Kidney (tissue), 22 donors: ENCODE measurements at places on chromosomes 4 and X. TPM values are rescaled to one million over a fixed set of nuclear protein-coding genes. Genes with fewer than 3 reads are reported as not detected.

- H3K27ac ChIP-seq: no peak overlapping the region
- no peaks in the 10 kb centered on the region for H3K36me3 ChIP-seq
- H3K4me1 ChIP-seq: peaks cover 9% of the 10 kb centered on the region
- H3K27me3 ChIP-seq: no peaks in the 10 kb centered on the region
- no peak overlapping the region for H3K4me3 ChIP-seq
These were observed 4.6 kb downstream of the GAB1 start for GRCh38 chr4:143341186-143341755.

- H3K27ac ChIP-seq: no peak overlapping the region
- no peaks in the 10 kb centered on the region for H3K36me3 ChIP-seq
- DNase-seq: no peak
- H3K4me1 ChIP-seq: no peaks in the 10 kb centered on the region
- H3K27me3 ChIP-seq: peaks cover 2% of the 10 kb centered on the region
These were observed 3.2 kb upstream of the MAGEB2 start for GRCh38 chrX:30212172-30212571.

- no peaks in the 10 kb centered on the region for H3K27me3 ChIP-seq
- H3K4me3 ChIP-seq: no peak overlapping the region
- no peaks in the 10 kb centered on the region for H3K4me1 ChIP-seq
- DNase-seq: no peak
These were observed 2.3 kb upstream of the ZCCHC4 start for GRCh38 chr4:25310066-25310802.

- no peak for DNase-seq
- H3K27ac ChIP-seq: no peak overlapping the region
- no peaks in the 10 kb centered on the region for H3K36me3 ChIP-seq
These were observed 29.3 kb upstream of the GPR101 start for GRCh38 chrX:137062915-137063617.

DNA sequence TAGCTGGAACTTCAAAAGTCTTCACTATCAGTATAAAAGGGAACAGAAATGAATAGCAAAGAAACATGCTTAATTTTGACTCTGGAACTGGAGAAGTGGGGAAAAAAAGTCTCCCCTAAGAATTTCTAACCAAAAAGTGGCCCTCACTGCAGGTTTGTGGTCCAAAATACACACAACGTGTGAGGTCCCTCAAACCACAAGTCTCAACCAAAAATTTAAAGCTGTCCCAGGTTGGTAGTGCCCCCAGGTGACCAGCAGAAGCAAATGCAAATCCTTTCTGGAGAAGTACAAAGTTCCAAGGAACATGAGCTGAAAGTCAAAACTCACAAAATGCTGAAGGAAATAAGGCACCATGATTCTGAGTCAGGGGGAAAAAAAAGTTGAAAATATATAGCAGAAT is 23.6 kb upstream of the VAMP7 start:
- H3K4me1 ChIP-seq: no peaks in the 10 kb centered on the region
- H3K27ac ChIP-seq: no peak overlapping the region
- no peak overlapping the region for H3K4me3 ChIP-seq
- H3K27me3 ChIP-seq: no peaks in the 10 kb centered on the region
- no peak for DNase-seq
- no peaks in the 10 kb centered on the region for H3K36me3 ChIP-seq

DNA sequence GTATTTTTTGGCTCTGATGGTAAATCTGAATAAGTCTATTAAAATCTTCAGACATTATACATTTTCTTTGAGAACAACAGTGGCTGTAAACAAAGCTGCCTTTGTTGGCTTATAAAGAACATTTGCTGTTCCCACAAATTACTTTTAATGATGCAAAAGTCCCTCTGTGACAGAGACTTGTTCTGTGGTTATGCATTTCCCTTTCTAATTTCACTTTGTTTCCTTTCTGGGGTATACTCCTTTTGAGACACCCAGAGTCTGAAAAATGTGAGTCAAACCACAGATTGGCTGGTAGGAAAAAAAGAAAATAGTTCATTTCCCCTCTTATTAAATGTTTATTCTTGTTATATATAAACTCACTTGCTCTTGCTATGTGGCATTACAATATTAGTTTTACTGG is 402.4 kb downstream of the PACRGL start:
- DNase-seq: no peak
- H3K4me1 ChIP-seq: no peaks in the 10 kb centered on the region
- H3K36me3 ChIP-seq: no peaks in the 10 kb centered on the region

- no peaks in the 10 kb centered on the region for H3K36me3 ChIP-seq
- no peak for DNase-seq
- no peaks in the 10 kb centered on the region for H3K4me1 ChIP-seq
These were observed 260.1 kb upstream of the FTHL17 start for GRCh38 chrX:31331928-31332327.

- no peaks in the 10 kb centered on the region for H3K36me3 ChIP-seq
- DNase-seq: no peak
- no peaks in the 10 kb centered on the region for H3K27me3 ChIP-seq
These were observed 167.7 kb downstream of the DCAF12L2 start for GRCh38 chrX:125998432-125998831.

- DNase-seq: peak; percentile 4
- H3K4me3 ChIP-seq: no peak overlapping the region
- no peaks in the 10 kb centered on the region for H3K4me1 ChIP-seq
- H3K27ac ChIP-seq: no peak overlapping the region
- no peaks in the 10 kb centered on the region for H3K36me3 ChIP-seq
These were observed 69.4 kb upstream of the ZNF518B start for GRCh38 chr4:10526429-10527222.

DNA sequence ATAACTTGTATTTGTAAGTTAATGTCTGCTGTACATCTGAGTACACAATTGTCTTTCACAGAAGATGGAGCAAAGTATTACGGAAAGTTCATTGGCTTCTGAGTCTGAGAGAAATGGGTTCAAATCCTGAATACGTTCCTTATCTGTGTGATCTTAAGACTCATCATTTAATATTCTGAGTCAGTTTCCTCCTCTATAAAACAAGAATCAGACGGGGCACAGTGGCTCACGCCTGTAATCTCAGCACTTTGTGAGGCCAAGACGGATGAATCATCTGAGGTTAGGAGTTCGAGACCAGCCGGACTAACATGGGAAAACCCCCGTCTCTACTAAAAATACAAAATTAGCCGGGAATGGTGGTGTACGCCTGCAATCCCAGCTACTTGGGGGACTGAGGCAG is 57.8 kb downstream of the APBB2 start:
- no peak for DNase-seq
- H3K27me3 ChIP-seq: no peaks in the 10 kb centered on the region
- H3K36me3 ChIP-seq: no peaks in the 10 kb centered on the region
- H3K4me1 ChIP-seq: peaks cover 5% of the 10 kb centered on the region
- H3K4me3 ChIP-seq: no peak overlapping the region
- peak overlapping the region; percentile 67 for H3K27ac ChIP-seq

DNA sequence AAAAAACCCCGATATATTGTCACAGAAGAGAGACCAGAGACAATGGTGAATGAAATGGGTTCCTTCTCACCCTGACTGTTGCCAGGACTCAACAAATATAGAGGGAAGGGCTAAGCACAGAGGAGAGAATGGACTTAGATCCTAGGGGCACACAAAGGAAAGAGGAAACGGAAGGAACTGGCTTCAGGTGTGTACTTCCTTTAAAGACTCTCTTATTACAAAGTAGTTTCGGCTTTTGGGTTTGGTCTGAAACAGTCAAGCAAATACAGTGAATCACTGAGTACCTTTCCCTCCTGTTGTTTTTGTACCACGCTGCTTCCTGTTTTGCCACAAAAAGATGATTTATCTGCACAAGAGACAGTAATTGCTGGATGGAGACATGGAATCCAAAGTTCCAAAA is 46.1 kb upstream of the S100G start:
- no peaks in the 10 kb centered on the region for H3K36me3 ChIP-seq
- no peak for DNase-seq
- H3K4me3 ChIP-seq: no peak overlapping the region
- no peaks in the 10 kb centered on the region for H3K4me1 ChIP-seq
- H3K27ac ChIP-seq: peak overlapping the region; percentile 7

DNA sequence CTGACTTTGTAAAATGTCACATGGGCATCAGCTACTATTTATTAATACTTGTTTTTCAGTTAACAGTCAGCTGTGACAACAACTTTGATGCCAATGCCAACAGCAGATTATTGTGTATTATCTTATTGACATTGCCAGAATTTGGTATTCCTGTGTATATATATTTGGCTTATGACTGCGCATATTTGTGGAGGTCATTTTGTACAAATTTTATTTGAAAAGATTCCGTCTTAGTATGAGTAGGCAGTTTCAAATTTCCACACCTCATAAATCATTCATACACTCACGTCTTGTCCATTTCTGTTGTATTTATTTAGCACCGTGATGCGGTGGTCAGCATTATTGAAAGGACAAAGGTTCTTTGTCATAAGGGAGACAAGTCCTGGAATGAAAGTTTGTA is 558.2 kb upstream of the NDST4 start:
- H3K27ac ChIP-seq: no peak overlapping the region
- no peak for DNase-seq
- H3K4me3 ChIP-seq: no peak overlapping the region
- no peaks in the 10 kb centered on the region for H3K36me3 ChIP-seq
- H3K4me1 ChIP-seq: no peaks in the 10 kb centered on the region

DNA sequence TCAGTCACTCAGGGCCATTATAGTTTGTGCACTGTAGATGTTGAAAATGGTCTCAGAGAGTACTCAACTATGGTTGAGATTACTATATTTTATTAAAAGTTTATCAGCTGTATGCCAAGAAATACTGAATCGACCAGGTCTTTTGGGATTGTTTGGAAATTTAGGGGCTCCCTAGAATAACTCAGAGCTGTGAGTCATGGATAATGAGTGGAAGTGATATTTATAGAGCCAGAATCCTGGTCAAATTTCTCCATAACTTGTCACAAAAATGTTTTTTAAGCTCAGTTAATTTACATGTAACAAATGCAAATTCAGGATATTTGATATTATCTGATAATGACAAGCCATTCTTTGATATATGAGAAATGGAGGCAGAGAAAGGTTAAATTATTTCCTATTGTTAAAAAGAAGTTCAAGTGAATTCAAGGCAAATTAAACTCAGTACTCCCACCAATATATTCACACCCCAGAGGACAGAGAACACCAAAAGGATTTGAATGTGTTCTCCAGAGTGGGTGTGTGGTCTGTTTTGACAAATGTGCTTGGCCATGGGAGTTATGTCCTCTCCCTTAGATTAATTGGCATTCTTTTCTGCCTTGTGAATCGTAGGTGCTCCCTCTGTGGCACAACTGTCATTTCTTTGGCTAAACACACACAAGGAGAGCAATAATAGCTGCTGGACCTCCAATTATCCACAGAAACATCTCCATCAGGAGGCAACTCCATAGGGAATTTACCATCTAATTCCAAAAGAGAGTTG is 37.7 kb downstream of the ARHGAP24 start:
- H3K4me3 ChIP-seq: no peak overlapping the region
- no peak for DNase-seq
- H3K27ac ChIP-seq: no peak overlapping the region
- no peaks in the 10 kb centered on the region for H3K4me1 ChIP-seq

DNA sequence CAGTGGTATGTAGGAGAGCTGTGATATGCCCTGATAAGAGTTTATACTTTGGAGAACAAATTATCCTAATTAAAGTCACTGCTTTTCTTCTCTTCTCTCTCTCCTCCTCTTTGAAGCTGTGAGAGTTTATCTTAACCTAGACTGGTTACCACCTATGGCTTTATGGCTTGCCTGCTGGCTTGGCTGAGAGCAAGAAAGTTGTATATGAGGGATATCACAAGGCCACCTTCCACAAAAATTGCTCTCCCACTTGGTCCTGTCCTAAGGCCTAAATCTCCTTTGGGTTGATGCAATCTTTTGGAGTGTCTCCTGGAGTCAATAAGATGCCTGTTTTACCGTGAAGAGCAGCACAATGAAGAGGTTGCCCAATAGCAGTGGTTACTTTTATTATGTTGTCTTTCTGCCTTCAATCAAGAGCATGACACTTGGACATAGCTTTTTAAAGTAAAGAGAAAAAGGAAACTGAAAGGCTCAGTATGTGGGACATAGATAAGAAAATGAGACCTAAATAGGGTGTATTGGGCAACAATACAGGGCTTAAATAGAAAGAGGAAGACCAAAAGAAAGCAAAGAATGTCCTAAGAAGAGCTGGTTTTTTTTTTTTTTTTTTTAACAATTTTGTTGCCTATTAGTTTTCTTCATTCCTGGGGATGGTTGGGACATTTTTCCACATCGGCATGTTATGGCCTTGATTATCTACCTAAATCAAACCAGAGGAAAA is 9.2 kb downstream of the GUCY1A1 start:
- H3K4me1 ChIP-seq: no peaks in the 10 kb centered on the region
- DNase-seq: no peak

DNA sequence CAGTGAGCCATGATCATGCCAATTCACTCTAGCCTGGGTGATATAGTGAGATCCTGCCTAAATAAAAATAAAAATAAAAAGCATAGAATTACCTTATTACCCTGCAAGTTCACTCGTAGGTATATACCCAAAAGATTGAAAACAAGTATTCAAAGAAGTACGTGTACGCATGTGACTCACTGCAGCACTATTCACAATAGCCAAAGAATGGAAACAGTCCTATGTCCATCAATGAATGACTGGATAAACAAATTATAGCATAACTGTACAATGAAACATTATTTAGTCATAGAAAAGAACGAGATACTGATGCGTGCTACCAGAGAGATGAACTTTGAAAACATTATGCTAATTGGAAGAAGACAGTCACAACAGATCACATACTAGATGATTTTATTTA is 204.6 kb upstream of the DIAPH2 start:
- no peaks in the 10 kb centered on the region for H3K4me1 ChIP-seq
- DNase-seq: no peak
- no peak overlapping the region for H3K4me3 ChIP-seq
- no peaks in the 10 kb centered on the region for H3K27me3 ChIP-seq

Gene HADH
- total RNA-seq: 31.4 TPM

Gene FAM149A
- 37.8 TPM for total RNA-seq

Gene IQCM
- not detected for total RNA-seq

Gene CXCL3
- 2.8 TPM for total RNA-seq

Gene EXOC1L
- total RNA-seq: not detected

Gene SLC4A4
- total RNA-seq: 37.1 TPM

Gene STAP1
- total RNA-seq: 3.9 TPM

Gene SRPK3
- 1.1 TPM for total RNA-seq

Gene SSX7
- not detected for total RNA-seq

Gene USP17L24
- total RNA-seq: not detected

Gene CDKL2
- 15.9 TPM for total RNA-seq

Gene NDNF
- total RNA-seq: 1.6 TPM

Gene GPR143
- total RNA-seq: 8.2 TPM

Gene CRMP1
- total RNA-seq: 0.66 TPM

Gene CLDN22
- total RNA-seq: not detected
